ENCODE measurements at places on chromosomes 7 and 10. TPM values are rescaled to one million over a fixed set of nuclear protein-coding genes. Genes with fewer than 3 reads are reported as not detected.
A peak's percentile ranks its signal among the peaks of the same experiment; 100 is the strongest.

Gene NME8
- not detected for total RNA-seq

GRCh38 chr10:127497685-127498084 lies 51.4 kb upstream of the NPS start:
- no peak for DNase-seq

GRCh38 chr7:135490783-135491182 lies 19.1 kb downstream of the CNOT4 start:
- DNase-seq: no peak

DNA sequence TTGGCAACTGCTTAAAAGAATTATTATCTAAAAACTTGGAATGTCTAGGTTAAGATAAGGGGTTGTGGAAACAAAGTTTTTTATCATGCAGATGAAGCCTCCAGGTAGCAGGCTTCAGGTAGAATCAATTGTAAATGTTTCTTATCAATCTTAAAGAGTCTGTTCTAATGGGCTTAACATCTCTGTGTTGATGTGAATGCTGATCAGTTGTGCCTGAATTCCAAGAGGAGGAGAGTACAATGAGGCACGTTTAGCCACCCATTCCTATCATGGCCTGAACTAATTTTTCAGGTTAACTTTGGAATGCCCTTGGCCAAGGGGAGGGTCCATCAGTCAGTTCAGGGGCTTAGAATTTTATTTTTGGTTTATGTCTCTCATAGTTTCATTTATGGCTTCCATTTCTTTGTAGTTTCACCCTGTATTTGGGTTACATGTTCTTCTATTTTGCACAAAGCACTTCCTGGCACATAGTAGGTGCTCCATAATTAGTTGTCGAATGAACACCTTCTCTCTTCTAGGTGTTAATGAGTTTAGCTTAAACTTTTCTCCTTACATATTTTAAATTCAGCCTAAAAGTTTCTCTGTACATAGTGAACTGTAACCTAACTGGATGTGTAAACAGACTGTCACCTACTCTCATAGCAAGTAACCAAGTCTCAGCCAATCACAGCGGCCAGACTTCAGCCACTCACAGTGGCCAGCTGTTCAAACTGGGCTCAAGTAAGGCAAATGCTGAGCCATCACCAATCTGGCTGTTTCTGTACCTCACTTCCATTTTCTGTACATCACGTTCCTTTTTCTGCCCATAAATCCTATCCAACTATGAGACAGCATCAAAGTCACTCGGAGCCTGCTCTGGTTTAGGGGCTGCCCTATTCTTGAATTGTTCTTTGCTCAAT lies 34.7 kb downstream of the ALOX5 start:
- DNase-seq: no peak

- DNase-seq: no peak
These were observed 186.2 kb upstream of the INHBA start for GRCh38 chr7:41889040-41889439.

DNA sequence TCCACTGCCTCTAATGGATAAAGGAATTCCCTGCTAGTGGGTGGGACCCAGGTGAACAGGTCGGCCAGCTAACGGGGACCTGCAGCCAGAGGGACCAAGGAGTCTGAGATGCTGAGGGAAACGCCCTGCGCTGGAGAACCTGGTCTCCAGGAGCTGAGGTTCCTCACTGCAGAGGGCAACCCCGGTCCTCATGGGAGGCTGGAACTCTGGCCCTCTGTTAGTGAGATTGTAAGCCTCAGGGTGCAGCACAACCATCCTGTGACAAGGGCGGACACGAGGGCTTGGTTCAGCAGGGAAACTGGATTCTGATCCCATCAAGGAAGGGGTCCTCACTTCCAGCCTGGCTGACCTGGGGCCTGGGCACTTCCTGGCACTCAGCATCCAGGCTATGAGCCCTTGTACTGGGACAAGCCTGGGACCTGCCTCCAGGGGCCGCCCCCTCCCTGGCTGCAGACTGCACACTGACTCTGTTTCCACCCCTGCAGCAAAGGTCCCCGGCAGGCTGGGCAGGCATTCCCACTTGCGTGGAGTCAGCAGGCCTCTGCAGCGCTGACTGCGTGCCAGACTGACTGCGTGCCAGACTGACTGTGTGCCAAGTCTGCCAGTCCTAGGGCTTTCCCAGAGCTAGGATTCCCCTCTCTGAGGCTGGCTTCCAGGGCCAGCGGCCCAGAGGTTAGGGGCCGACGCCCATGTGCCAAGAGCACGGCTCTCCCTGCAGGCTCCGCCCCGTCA lies 143.2 kb downstream of the MAPK8 start:
- DNase-seq: no peak

DNA sequence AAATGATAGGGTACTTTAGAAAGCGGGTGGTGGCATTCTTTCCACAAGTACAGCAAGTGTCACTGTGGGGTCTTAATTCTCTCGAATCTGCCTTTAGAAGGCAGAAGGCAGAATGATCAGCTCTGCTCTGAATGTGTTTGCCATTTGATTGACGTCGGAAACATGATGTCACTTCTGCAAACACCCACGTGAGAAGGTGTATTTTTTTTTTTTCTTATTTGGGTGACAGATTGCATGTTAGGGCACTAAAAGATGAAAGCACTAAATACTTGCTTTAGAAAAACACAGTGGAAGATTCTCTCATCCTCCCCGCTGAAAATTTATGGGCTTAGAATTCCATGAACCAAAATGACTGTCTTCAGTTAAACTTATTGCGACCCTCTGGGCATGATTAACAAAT lies 150.2 kb downstream of the TCF7L2 start:
- DNase-seq: no peak

DNA sequence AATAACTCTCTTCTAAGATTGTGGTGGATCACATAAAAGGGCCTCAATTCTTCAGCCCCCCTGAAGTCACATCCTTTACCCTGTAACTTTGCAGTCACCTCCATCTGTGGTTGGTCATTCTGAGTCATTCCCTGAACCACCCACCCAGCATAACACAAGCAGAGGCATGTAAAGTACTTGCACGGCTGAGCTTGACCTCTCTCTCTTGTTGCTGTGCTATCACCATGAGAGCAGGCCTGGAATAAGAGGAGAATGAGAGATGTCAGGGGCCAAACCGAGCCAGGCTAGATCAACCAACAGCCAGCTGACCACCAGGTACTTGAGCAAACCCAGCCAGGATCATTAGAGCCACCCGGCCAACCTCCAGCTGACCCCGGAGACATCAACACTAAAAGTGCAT lies 13.5 kb upstream of the STK17A start:
- no peak for DNase-seq

GRCh38 chr10:79250259-79250658 lies 97.0 kb upstream of the PPIF start:
- no peak for DNase-seq

- DNase-seq: no peak
These were observed 42.0 kb downstream of the ZC3HC1 start for GRCh38 chr7:130008941-130009847.

- DNase-seq: no peak
These were observed 196.0 kb downstream of the ELAPOR2 start for GRCh38 chr7:86863452-86863851.

- no peak for DNase-seq
These were observed 150.3 kb downstream of the LRRTM3 start for GRCh38 chr10:67076144-67076543.

Gene ADARB2
- total RNA-seq: 13.5 TPM

DNA sequence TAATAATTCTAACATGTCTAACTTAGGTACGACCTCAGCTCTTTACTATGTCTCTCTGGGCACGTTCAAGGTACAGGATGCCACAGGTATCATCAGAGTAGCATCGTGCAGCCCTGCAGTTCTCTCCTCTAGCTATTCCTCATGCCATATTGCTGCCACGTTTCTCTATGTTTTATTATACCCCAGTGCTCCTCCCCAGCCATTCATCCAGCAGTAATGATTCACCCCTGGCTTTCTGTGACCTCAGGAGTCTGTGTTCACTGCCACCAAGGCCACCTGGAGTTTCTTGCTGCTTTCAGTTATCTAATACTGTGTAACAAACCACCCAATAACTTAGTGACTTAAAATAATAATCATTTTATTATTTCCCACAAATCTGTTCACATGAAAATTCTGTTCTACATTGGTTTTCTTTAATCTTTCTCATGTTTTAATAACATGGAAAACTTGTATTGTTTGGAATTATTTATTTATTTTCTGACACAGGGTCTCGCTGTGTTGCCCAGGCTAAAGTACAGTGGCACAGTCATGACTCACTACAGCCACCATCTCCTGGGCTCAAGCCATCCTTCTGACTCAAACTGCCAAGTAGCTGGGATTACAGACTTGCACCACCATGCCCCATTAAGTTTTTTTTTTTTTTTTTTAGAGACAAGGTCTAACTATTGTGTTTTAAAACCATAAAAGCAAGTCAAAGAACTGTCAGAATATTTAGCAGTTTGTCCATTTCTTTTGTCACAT lies 21.8 kb downstream of the REEP3 start:
- DNase-seq: no peak

GRCh38 chr7:19290968-19291367 lies 145.7 kb upstream of the FERD3L start:
- no peak for DNase-seq

- DNase-seq: no peak
These were observed 67.3 kb downstream of the NHLRC2 start for GRCh38 chr10:113921561-113922370.

Gene LAMB1
- not detected for total RNA-seq

GRCh38 chr7:48976253-48976652 lies 51.9 kb downstream of the CDC14C start:
- DNase-seq: no peak

GRCh38 chr7:125526092-125526491 lies 596.5 kb upstream of the POT1 start:
- no peak for DNase-seq

Gene NACAD
- total RNA-seq: not detected

DNA sequence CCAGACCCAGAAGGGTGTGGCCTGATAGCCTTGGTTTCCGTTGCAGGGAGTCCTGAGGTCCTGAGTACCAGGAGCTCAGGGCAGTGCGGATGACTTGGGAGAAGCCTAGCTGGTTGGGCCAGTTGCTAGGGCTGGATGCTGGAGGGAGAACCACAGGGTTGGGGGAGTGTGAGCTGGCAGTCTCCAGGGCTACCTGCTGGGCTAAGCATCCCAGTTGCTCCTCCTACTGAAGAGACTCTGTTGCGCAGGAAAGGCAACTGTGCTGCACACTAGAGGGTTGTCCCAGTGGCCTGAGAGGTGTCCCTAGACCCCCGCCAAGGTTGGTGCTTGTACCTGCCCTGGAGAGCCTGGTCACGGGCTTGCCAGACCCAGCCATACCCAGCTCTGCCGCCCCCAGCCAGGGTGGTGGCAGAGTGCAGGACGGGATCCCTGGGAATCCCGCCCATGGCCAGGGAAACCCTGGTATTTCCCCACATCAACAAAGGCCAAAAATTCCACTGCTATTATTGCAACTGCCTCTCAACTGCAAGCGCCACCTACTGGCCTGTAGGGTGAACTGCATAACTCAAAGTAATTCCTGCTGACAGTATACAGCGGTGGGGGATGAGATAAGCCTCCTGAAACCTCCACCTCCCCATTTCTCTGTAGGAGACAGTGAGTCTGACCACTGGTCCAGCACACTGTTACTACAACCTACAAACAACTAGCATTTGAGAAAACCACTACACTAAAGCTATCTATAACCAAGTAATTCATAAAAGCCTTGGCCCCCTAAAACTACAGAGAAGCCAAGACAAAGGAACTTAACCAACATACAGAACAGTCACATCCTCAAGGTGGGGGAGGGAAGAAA lies 67.6 kb upstream of the DDC start:
- DNase-seq: peak; percentile 62

GRCh38 chr7:107726356-107727130 lies 17.4 kb upstream of the CBLL1 start:
- DNase-seq: no peak

DNA sequence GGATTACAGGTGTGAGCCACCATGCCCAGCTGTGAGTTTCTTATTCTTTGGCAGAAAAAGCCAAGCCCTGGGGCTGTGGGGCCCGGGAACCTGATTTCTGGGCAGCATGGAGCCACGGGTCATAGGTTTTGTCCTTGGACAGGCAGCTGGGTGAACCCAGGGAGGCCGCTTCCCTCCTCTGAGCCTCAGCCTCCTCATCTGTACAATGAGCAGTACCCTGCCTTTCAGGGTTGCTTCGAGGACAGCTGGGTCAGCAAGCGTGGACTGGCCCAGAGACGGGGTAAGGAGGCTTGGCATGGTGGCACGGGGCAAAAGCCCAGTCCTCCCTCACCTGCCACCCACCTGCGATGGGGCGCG lies 84.1 kb upstream of the GNA12 start:
- no peak for DNase-seq

- no peak for DNase-seq
These were observed 1.3 kb downstream of the GLI3 start for GRCh38 chr7:42235741-42236161.

Gene NSUN6
- total RNA-seq: 43.4 TPM

Gene BHLHA15
- not detected for total RNA-seq

- DNase-seq: no peak
These were observed 69.4 kb downstream of the ZRANB1 start for GRCh38 chr10:125011171-125011925.

- DNase-seq: no peak
These were observed 52.8 kb upstream of the FIGNL1 start for GRCh38 chr7:50502947-50503346.

GRCh38 chr7:50184271-50184990 lies 91.4 kb upstream of the ZPBP start:
- DNase-seq: no peak

Gene HSPB1
- total RNA-seq: 43.1 TPM

DNA sequence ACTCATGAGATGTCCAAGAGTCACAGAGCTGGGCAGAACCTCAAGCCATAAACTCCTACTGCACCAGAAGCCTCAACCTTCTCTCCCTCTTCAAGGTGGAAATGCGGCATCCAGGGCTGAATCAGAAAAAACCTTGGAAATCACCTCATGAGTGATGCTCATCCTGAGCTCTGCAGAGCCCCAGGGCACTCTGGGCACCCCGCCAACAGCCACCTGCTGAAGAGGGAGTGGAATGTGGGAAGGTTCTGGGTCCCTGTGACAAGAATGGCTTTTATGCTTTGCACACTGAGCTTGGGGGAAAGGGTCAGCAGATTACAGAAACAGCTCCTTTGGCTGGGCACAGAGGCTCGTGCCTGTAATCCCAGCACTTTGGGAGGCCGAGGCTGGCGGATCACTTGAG lies 18.8 kb downstream of the NUDT1 start:
- no peak for DNase-seq

- no peak for DNase-seq
These were observed 302.7 kb downstream of the RPS24 start for GRCh38 chr10:78336402-78336791.

- no peak for DNase-seq
These were observed 72.7 kb downstream of the STK17A start for GRCh38 chr7:43655584-43655983.

DNA sequence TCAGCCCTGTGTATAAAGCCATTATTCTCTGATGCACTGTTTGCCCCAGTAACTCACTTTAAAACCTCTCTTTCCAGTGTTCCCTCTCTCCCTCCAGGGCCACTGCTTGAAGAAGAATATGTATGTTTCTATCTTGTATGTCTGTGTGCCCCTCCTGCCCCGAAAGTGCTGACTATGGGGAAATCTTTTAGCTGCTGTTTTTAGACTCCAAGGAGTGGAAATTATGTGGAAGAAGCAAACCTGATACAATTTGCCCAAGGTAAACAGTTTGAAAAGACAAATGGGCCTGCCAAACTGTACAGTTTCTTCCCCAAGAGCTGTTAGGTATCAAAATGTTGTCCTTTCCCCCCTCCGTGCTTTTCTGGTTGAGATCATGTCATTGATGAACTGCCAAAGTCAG lies 3.4 kb downstream of the ADRA2A start:
- DNase-seq: no peak
